ENCODE measurements at places on chromosomes 2 and 18.

GRCh38 chr18:51563396-51563795 is 365.9 kb upstream of the MEX3C start:
- DNase-seq = no peak

DNA sequence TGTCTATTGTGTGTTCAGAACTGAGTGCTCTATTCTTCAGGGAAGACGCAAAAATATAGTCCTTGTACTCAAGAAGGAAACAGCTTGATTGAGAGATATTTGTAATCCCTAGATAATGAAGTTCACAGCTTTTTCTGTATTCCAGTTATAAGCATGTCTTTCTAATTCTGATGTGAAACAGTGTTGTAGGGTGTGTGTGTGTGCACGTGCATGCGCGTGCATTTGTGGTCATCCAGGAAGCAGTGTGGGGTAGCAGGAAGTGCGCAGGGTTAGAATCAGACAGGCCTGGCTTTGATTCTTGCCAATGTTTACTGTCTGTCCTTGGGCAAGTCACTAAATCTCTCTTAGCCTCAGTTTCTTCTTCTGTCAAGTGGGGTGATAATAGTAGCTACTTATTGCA is 87.9 kb downstream of the NPAS2 start:
- DNase-seq = no peak

DNA sequence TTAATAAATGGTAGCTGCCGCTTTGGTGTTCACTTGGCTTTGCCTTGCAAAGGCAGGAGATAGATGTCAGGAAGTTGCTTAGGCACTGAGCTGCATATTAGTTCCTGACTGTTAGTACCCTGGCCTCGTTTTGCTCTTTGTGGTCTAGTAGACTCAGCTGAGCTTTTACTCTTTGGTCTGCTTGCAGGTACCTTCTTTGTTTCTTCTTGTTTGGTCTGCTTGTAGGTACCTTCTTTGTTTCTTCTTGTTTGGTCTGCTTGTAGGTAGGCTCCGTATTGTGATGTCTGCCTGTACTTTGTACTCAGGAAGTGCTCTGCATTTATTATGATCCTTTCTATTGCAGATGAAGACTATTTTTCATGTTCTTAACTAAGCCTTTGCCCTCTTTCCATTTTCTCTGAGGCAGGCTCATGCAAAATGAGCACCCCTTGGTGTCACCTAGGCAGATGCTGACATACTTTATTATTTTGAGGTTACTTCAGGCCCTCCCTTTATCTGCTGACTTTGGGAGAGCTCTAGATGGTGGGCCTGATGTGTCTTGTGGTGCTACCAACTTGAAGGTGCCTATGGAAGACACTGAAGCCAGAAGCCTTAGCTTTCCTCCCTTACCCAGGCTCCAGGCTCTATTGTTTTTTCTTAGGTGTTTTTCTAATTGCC is 6.0 kb downstream of the RPIA start:
- no peak for DNase-seq

- no peak for DNase-seq
Observed at GRCh38 chr2:3075316-3075990, 302.2 kb downstream of the EIPR1 start.

DNA sequence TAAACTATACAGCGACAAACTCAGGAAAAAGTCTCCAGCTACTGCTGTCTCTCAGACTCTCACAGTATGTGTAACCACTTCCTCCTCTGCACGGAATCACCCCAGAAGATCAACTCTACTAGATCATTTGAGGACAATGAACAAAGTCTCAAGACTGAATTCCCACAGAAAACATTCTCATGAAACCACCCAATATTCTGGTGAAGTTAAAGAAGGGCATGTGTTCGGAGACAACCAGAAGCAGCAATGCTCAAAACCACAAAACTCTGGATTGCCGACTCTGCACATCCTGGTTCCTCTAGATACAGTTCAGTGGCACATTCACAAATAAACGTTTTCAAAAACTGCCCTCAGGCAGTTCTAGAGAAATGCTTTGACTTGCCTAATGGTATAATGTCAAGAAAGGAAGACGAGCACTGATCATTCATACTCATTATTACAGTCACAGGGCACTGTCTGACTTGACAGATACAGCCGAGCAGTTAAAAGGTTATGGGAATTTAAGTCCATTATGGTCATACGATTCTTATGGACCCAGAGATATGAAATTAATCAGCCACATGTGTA is 91.9 kb upstream of the STK17B start:
- DNase-seq = peak; percentile 15

Data from T-helper 9 cell (primary cell).